ENCODE measurements at places on chromosomes 6 and 20.

- DNase-seq, result no peak
These were observed 93.0 kb downstream of the TBC1D7 start for GRCh38 chr6:13235339-13235738.

GRCh38 chr20:44720997-44721784 is 6.0 kb downstream of the CCN5 start:
- DNase-seq, result peak; percentile 81

DNA sequence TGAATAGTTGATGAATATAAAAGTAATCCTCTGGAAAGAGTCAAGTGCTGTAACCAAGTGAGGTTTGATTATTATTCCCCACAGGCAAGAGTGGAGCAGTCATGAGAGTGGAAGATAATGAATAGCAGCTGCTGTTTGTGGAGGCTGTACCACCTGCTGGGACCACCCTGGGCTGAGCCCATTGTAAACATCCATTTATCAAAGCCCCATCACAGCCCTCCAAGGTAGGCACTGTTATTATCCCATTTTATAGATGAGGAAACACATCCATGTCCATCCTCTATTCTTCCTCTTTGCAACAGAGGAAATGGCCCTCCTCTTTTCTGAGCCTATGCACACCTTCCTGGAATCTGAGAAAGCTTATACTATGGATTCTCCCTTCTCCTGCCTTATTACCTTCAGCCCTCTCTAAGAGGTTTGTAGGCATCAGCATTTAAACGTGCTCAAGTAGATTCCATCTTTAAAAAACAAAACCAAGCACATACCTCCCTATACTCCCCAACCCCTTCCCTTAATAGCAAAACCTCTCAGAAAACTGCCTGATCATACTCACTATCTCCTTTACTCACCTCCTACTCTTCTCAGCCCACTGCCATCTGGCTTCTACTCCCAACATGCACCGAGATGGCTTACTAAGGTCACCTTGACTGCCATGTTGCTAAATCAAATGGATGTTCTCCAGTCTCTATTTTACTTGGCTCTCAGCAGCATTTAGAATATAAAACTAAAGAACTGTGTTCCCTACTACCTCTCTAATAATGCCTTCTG is 37.1 kb downstream of the CDH22 start:
- DNase-seq, result no peak

GRCh38 chr6:30325150-30325872 is 1.4 kb upstream of the TRIM39 start:
- DNase-seq, result peak; percentile 76

DNA sequence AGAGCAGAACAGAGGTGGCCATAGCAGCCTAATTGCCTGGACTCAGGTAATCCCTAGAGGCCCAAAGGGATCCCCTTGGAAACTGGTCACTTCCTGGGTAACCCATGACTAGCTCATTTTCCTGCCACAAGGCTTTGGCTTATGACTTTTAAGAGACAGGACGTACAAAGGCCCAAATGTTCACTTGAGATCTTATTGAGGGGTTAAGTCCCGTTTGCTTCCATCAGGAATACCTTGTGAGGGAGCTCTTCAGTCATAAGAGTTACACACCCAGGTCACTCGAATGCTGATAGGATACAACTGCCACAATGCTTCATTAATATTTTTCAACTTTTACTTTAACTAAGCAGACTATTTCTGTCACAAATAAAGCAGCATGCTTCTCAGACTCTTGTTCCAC is 51.7 kb downstream of the TMEM170B start:
- no peak for DNase-seq

DNA sequence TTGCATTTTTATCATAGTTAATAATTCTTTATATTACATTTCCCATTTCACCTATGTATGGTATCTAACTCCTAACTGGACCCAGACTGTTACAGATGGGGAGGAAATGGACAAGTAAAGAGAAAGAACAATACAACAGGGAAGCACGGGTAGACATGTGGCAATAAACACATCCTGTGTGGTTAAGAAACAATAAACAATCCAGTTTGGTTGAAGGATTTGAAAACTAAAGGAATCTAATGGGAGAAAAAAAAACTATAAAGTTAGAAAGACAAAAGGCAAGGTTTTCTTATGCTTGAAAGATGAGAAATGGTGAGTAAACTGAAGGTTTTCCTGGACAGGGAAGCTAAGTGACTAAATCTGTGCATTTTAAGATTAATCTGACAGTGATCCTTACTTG is 34.9 kb upstream of the ALDH8A1 start:
- peak; percentile 26 for DNase-seq

DNA sequence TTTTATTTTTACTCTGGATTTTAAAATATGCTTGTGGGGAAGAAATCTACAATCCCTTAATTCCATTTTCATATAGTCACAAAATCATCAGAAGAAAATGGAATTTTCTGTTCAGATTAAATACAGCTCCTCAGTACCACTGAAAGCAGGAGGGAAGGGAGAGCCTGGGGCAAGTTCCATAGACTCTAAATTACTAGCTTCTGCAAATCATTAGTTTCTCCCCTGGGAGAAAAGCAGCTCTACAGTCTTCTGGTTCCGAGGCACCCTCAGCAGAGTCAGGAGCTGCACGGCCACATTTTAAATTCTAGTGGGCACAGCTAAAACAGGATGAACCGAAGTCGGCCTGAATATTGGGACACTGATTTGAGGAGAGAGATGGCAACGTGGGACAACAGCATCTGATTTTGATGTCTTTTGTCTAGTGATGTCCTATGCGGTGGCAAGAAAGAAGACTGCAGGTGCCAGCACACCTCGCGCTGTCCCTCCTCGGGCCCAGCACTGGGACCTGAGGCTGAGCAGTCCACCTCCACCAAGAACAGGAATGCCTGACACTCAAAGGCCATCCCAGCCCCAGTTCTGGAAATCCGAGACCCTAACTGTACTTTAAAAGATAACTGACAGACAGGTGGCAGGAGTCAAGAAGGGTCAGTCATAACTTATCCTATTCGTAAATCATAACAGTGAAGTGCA is 90.7 kb downstream of the FOXC1 start:
- peak; percentile 40 for DNase-seq

DNA sequence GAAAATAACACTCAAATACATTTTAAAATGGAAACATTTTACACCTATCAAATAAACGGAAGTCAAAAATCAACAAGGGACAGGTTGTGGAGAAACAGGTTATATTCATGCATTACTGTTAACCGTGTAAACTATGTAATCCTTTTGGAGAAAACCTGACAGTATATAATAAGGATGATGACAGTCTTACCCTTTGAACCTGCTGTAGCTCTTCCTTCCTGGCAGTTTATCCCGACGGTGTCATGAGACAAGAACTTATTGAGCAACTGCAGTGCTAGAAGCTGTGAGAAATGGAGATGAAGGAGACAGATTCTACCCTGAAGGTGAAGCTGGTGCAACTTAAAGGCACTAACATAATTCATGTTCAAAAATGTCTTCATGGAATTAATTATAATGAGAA is 76.7 kb downstream of the PLEKHG1 start:
- DNase-seq, result no peak

DNA sequence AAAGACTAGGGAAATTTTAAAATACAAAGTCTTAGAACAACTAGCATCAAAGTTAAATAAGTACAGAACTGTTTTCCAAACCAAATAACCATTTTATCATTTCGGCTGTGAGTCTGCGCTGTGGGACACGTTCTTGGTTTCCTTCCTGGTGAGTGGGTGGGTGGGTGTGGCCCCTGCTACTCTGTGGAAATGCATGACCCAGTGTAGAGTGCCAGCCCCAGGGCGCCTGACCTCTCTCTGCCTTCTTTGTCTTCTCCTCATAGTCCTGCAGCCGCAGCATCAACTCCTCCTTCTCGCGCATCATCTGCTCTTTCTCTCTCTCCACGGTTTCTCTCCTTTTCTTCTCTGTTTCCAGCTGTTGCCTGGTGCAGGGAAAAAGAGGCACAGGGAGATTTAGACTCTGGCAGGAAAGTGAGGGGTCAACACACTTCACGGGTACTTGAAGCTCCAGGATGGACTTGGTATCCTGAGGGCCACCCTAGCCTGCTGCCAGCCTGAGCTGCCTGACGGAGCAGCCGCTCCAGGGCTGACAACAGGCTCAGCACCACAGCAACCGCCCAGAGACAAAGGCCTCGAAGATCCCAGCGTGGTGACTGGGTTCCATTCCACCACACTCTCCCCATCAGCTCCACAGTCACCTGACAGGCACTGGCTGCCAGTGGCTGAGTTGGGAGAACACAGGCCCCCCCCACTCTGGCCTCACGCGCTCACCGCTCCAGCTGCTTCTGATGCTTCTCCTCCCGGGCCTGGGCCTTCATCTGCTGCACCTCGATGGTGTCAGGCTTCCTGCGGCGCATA is 48.4 kb downstream of the EZR start:
- DNase-seq, result no peak

GRCh38 chr20:58970146-58970545 is 10.9 kb upstream of the NELFCD start:
- DNase-seq, result no peak

DNA sequence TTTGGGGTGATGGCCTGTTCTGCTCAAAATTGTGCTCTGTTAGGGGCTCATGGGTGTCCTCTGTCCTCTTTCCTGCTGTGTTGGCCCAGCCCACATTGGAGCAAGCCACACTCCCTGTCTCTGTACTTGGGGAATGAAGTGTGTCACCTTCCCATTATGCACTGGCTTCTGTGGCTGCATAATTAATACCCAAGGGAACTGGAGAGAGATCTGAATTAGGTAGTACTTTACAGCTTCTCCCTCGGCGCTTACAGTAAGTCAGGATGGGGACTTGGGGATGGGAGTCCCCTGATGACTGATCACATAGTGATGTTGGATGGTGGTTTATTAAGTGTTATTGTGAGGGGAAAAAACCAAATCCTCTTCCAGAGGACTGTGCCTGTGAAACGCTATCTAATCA is 116.6 kb downstream of the FOXO3 start:
- DNase-seq, result no peak

DNA sequence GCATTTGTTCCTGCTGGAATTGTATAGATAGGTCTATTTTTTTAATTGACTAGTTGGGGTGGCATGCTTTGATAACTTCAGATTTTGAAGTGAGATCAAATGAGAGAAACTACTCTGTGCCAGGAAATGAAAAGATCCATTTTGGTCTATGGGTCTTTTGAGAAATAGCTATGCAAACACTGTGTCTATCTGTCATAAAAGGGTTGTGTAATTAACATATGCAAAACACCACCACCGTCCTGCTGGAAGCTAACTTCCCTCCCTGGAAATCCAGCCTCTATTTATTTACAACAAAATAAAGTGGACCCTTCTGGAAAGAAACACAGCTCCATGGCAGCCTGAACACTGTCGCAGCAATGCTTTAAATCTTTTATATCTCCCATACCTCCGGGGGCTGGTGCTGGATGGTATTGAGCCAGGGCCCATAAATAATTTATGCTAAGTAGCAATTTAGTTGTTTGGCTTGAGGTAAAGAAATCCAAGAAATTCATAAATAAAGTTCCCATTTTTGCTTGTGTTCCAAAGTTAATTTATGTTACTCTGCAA is 244.2 kb upstream of the POU3F2 start:
- DNase-seq, result no peak

DNA sequence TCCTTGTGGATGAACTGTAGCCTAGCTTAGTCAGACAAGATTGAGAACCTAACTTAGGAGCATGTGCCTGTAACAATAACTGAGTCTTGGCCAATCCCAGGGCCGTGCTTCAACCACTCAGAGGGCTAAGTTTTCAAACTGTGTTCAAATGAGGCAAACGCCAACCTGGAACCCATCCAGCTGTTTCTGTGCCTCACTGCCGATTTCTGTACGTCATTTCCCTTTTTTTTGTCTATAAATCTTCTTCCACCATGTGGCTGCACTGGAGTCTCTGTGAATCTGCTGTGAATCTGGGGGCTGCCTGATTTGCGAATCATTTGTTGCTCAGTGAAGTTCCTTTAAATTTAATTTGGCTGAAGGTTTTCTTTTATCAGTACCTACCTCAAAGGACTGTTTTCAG is 115.0 kb upstream of the CHD6 start:
- no peak for DNase-seq

GRCh38 chr6:32589596-32590449 is at the start of gene HLA-DRB1:
Gene HLA-DRB1, minus strand, starts transcription at chr6:32589848. Its CDS starts 106 bp downstream, at chr6:32589742.
- DNase-seq, result peak; percentile 7

GRCh38 chr6:47007657-47008396 is 34.3 kb downstream of the ADGRF1 start:
- DNase-seq, result no peak

- no peak for DNase-seq
These were observed 8.6 kb downstream of the TAAR1 start for GRCh38 chr6:132650429-132650828.

- DNase-seq, result peak; percentile 97
These were observed 1.0 kb upstream of the SYNCRIP start for GRCh38 chr6:85643537-85644278.

DNA sequence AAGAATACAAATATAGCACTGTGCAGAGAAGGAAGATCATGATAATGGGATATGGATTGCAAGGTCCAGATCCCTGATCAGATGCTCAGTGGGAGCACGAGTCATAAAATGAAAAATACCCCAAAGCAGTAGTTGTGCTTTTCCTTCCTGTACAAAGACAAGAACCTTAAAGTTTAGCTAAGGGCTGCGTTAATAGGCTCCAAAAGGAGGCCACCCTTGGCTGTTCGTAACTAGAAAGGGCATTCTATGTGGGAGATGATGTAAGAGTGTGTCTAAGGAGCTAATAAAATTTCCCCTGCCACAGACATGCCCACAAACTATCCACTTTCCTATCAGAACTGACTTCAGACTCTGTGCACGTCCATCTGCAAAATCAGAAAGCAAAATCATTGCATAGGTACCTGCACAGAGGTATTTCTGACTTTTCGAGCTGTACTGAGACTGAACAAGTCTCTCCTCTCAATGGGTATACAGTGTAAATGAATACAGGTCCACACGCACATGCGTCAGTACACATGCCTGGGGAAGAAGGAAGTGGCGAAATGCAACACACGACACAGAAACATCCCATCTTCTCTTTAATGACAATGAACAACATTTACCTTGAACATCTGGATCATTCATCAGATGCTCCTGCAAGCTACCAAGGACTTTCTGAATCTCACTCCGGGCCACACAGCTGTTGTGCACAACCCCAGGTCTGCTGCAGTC is 16.9 kb upstream of the ANKRD60 start:
- no peak for DNase-seq

GRCh38 chr6:147468634-147469033 is 39.9 kb upstream of the SAMD5 start:
- no peak for DNase-seq

All from adipocyte (in vitro differentiated cells).